ENCODE measurements at places on chromosomes 1 and 21.

- H3K4me1 ChIP-seq: peaks cover 22% of the 10 kb centered on the region
- H3K27ac ChIP-seq: no peak overlapping the region
- no peak overlapping the region for H3K4me3 ChIP-seq
- DNase-seq: no peak
These were observed 72.8 kb downstream of the MRPL37 start for GRCh38 chr1:54272772-54273091.

DNA sequence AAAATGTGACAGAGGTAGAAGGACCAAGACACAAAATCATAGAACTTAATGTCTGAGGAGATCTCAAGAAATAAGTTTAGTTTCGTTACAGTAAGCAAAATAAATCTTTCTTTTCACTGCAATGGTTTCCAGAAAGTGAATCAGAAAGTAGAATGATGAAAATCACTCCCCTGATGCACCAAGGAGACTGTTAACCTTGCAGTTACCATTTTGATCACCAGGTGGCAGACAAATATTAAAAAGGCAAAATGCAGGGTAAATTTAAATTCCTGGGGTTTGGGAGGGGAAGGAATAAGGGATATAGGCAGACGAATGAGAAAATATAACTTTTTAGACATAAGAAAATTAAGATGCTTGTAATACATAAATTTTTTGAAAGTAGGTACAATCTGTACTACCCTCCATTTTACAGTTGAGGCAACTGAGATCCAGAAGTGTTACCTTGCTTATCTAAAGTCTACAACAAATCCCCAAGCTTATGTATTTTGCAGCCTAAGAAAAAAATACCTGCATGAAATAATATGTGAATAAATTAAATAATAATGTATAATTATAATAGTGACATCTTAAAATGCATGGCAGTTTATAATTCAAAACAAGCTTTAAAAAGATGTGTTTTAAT lies 253.2 kb downstream of the CRB1 start:
- no peak overlapping the region for H3K27ac ChIP-seq
- no peaks in the 10 kb centered on the region for H3K27me3 ChIP-seq
- H3K36me3 ChIP-seq: no peaks in the 10 kb centered on the region
- H3K4me3 ChIP-seq: no peak overlapping the region
- no peaks in the 10 kb centered on the region for H3K4me1 ChIP-seq
- DNase-seq: peak; percentile 2

DNA sequence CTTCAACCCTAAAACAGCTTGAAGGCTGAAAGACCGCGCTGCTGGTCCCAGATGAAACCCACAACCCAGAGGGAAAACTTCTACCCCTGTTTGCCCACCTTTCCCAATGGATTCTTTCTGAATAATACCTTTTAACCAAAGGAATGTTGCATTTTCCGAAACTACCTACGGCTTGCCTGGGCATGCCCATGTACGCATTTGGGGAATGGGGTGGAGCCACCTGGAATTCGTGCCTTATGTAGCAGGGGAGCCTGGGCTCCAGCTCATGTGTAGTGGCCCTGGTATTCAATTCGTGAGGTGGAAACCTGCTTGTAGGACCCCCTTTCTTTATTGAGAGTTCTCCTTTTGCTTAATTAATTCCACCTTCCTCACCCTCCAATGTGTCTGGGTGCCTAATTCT lies 256.6 kb upstream of the RGS18 start:
- H3K4me3 ChIP-seq: no peak overlapping the region
- H3K27me3 ChIP-seq: no peaks in the 10 kb centered on the region
- no peaks in the 10 kb centered on the region for H3K4me1 ChIP-seq
- DNase-seq: no peak

- H3K4me1 ChIP-seq: no peaks in the 10 kb centered on the region
- H3K4me3 ChIP-seq: no peak overlapping the region
- DNase-seq: no peak
- H3K27ac ChIP-seq: no peak overlapping the region
- no peaks in the 10 kb centered on the region for H3K27me3 ChIP-seq
These were observed 38.3 kb downstream of the WDR3 start for GRCh38 chr1:117967881-117968280.

DNA sequence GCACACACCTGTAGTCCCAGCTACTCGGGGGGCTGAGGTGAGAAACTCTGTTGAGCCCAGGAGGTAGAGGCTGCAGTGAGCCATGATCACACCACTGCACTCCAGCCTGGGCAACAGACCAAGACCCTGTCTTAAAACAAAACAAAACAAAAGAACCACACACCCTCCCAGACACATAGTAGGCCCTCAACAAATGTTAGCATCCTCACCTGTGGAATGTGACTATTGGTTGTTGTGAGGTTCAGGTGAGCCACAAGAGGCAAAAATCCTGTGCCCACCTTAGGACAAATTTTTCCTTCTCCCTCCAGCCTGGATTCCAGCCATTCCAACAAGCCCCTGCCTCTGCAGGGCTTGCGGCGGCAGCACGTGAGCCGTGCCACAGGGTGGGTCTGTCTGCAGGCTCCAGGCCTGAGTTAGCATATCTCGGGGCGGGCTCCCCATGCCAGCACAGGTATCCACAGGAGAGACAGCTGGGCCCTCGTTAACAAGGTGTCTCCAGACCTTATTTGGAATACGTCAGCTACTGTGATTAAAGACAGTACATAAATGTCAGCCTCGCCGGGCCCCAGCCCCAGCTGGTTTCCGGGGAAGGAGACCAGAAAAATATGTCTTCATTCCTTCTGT lies 17.4 kb downstream of the C1QB start:
- no peak for DNase-seq
- no peaks in the 10 kb centered on the region for H3K27me3 ChIP-seq
- H3K36me3 ChIP-seq: no peaks in the 10 kb centered on the region
- no peak overlapping the region for H3K27ac ChIP-seq
- H3K4me3 ChIP-seq: no peak overlapping the region
- H3K4me1 ChIP-seq: no peaks in the 10 kb centered on the region

- H3K4me1 ChIP-seq: no peaks in the 10 kb centered on the region
- no peak overlapping the region for H3K27ac ChIP-seq
- no peak for DNase-seq
- H3K4me3 ChIP-seq: no peak overlapping the region
- no peaks in the 10 kb centered on the region for H3K36me3 ChIP-seq
- no peaks in the 10 kb centered on the region for H3K27me3 ChIP-seq
These were observed 78.4 kb downstream of the CASZ1 start for GRCh38 chr1:10718083-10718415.

DNA sequence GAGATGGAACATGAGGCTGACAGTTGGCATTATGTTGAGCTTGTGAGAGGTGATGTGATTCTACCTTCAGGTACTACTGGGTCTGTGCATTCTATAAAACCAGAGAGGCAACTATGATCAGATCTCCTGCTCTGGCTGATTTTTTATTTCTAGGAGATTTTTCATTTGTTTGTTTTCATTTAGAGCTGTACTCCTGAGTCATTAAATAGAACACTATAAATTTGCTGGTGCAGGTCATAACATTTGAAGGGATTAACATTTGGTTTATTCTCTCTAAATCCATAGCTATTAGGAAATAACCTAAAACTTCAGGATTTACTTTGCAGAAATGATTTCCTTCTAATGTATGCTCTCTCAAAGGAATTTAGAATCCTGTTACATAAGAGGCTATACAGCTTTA lies 42.9 kb downstream of the MAGI3 start:
- DNase-seq: no peak
- no peak overlapping the region for H3K27ac ChIP-seq
- H3K27me3 ChIP-seq: no peaks in the 10 kb centered on the region
- H3K36me3 ChIP-seq: no peaks in the 10 kb centered on the region

- no peaks in the 10 kb centered on the region for H3K27me3 ChIP-seq
- H3K4me3 ChIP-seq: no peak overlapping the region
- no peaks in the 10 kb centered on the region for H3K36me3 ChIP-seq
- peaks cover 4% of the 10 kb centered on the region for H3K4me1 ChIP-seq
- no peak overlapping the region for H3K27ac ChIP-seq
These were observed 15.8 kb downstream of the SYNJ1 start for GRCh38 chr21:32712043-32712442.

- no peak overlapping the region for H3K4me3 ChIP-seq
- H3K4me1 ChIP-seq: no peaks in the 10 kb centered on the region
- no peaks in the 10 kb centered on the region for H3K27me3 ChIP-seq
- H3K27ac ChIP-seq: no peak overlapping the region
- DNase-seq: no peak
These were observed 299.6 kb downstream of the LMX1A start for GRCh38 chr1:165056914-165057313.

- H3K4me3 ChIP-seq: no peak overlapping the region
- H3K36me3 ChIP-seq: no peaks in the 10 kb centered on the region
- peaks cover 16% of the 10 kb centered on the region for H3K4me1 ChIP-seq
- no peak for DNase-seq
These were observed 41.5 kb upstream of the ATP1A1 start for GRCh38 chr1:116331523-116331922.

- no peaks in the 10 kb centered on the region for H3K36me3 ChIP-seq
- no peaks in the 10 kb centered on the region for H3K27me3 ChIP-seq
- no peaks in the 10 kb centered on the region for H3K4me1 ChIP-seq
- no peak overlapping the region for H3K27ac ChIP-seq
- no peak overlapping the region for H3K4me3 ChIP-seq
These were observed 201.0 kb downstream of the LYPLAL1 start for GRCh38 chr1:219374636-219375035.

DNA sequence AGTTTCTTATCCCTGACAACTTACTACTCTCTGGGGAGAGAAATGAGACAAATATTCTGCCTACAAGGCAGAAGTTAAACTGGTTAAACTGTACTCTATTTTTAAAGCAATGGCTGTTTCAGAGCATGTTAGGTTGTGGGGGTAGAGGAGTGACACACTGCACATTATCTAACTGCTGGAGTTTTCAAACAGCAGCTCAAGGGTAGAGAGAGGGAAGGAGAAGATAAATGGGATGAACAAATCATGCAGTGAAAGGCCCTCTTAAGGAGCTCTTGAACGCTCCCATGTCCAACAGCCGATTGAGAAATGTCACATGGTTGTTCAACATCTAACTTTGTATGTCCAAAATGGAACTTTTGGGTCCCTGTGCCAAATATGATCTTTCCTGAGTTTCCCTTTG lies 14.0 kb upstream of the IFI44L start:
- H3K27me3 ChIP-seq: no peaks in the 10 kb centered on the region
- H3K4me3 ChIP-seq: no peak overlapping the region
- no peak for DNase-seq
- H3K4me1 ChIP-seq: no peaks in the 10 kb centered on the region
- no peak overlapping the region for H3K27ac ChIP-seq

DNA sequence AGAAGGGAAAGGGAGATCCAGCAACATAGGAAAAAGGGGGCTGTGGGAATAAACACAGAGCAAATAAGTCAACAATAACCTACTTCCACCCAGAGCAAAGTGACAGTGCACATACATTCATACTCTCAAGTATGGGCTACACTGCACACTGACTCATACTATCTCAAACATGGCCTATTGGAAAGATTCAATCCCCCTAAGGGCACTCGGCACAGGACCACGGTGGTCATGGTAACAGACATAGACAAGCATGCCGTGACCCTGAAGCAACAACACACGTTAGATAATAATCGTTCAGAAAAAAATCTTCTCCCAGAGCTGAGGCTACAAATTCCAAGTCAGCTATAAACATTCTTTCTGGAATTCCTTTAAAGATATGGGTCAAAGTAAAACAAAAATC lies 16.8 kb upstream of the JAK1 start:
- H3K27me3 ChIP-seq: no peaks in the 10 kb centered on the region
- H3K36me3 ChIP-seq: no peaks in the 10 kb centered on the region
- no peak overlapping the region for H3K4me3 ChIP-seq

DNA sequence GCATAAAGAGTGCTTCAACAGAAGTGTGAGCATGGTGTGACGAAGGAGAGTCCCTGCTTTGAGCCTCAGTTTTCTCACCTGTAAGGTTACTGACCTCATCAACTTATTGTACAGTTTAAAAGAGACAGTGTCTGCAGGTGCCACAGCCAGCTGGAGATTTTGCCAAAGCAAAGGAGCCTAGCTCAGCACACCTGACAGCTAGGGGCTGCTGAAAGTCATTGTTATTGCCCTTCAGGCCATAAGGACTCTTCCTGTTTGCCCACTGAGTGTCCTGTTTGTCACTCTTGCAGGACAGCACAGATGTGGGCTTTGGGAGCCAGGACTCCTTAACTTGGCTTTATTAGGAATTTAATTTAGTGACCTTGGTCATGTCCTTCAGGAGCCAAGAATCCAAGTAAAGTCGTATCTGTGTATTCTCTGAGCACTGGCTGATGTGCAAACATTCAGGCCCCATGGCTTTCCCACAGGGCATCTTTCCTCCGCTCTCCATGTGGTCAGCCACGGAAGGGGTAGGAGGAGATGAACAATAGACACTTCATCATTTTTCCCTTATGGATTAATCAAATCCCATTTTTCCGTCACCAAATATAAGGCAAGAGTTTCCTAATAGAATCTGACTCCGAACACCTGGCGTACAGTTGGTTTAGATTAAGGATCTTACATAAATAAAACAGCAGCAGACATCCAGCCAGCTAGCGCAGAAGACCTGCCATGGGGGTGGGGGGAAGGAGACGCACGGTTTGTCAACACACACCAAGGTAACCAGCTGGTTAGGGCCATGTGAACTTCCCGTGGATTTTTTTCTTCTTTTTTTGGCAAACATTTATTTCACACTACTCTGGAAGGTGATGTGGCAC lies 43.1 kb upstream of the KANK4 start:
- H3K27me3 ChIP-seq: no peaks in the 10 kb centered on the region
- H3K4me1 ChIP-seq: no peaks in the 10 kb centered on the region
- no peak for DNase-seq
- no peak overlapping the region for H3K27ac ChIP-seq
- no peak overlapping the region for H3K4me3 ChIP-seq

DNA sequence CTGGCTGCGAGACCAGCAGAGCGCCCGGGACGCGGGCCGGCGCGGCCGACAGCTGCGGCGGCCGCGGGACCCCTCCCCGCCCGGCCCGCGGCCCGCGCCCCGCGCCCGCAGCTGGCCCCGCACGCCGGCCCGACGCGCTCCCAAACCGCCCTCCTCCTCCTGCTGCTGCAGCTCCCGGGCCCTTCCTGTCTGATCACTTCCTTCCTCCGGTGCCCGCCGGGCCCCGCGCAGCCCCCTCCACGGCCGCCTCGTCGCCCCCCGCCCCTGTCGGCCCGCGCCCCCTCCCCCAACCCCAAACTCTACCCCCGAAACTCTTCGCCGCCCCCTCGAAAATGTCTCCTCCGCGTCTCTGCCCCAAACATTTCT lies 594 bp downstream of the LUZP1 start:
- no peaks in the 10 kb centered on the region for H3K27me3 ChIP-seq
- no peaks in the 10 kb centered on the region for H3K36me3 ChIP-seq
- H3K4me1 ChIP-seq: peaks cover 16% of the 10 kb centered on the region
- peak overlapping the region; percentile 90 for H3K4me3 ChIP-seq
